ENCODE measurements at places on chromosomes 11 and 22.

DNA sequence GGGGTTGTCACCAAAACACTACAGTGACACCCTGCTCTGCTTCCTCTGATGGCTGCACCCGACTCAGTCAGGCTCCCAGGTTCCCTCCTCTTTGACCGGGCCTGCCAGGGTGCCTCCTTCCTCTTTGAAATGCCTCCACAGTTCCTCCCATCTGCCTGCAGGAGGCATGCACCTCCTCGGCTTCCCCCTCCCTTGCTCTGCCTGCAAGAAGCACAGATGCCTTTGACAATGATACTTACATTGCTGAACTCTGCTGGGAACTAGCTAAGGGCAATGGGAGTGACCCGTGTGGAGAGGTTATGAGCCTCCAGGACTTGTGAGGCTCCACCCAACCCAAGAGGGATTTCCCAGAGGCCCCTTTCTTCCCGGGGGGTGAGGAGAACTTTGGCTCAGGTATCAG is 674.1 kb downstream of the OPCML start:
- peak; percentile 1 for DNase-seq

DNA sequence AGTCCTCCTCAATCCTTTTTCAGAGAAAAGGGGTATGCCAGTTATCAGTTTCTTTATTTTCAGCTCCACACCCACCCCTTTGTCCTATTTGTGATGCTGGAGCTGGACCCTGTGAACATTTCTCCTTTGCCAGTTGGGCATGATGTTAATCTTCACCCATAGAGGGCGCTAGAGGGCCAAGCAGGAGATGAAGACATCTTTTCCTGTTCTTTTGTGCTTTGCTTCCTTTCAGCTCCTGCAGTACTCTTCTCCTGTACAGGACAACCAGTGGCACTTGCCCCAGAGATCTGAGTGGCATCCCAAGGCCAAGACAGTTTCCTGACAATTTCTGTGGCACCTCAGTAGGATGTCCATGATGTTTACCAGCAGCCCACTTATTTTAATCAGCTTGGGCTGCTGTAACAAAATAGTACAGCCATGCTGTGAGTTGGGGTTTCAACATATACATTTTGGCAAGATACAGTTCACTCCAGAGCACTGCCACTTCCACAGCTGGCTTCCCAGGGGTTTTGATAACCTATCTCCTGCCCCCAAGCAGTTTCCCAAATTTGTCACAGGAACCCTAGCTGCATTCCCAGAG is 4.6 kb downstream of the SAA2 start:
- peak; percentile 70 for DNase-seq

GRCh38 chr11:87861030-87861429 is 314.2 kb downstream of the RAB38 start:
- no peak for DNase-seq

DNA sequence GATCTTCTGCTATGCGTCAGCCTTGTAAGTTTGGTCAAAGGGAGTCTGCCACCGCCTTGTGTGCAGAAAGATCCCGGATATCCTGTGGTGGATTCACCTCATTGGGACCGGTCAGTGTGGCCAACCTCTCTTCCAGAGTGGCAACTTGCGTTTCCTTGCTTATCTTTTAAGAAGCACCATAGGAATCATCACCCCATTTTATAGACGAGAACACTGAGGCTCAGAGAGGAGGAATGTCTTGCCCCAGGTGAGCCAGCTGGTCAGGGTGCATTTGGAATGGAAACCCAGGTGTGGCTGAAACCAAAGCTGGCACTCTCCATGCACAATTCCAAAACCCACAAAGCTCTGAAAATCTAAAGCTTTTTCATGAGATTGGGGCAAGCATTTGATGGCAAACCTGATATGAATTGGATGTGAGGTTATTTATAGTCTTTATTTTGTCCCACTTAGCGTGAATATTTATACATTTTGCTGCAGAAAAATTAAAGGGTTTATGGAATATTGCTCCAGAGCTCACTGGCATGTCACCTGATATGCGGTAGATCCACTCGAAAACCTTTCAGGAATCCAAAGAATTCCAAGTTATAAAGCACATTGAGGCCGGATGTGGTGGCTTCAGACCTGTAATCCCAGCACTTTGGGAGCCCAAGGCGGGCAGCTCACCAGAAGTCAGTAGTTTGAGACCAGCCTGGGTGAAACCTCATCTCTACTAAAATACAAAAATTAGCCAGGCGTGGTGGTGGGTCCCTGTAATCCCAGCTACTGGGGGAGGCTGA is 12.1 kb upstream of the EIF3D start:
- DNase-seq = no peak

DNA sequence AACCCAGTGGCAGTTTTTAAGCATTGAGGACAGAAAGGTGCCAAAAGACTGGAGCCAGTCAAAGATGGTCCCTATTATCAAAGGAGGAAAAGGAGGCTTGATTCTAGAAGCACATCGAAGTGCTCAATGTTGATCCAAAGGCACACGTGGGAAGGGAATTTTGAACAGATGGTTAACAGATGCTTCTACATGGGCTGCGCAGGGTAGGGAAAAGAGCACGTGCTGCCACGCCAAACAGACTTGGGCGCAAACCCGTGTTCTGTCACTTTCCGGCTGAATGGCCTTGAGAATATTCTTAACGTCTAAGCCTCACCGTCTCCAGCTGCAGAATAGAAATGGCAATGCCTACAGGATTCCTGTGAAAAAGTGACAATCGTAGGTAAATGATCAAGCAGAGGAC is 217.9 kb upstream of the MTNR1B start:
- DNase-seq = no peak

GRCh38 chr22:29738118-29738815 is 18.5 kb downstream of the CABP7 start:
- no peak for DNase-seq

Data from stimulated activated CD4-positive, alpha-beta T cell treated with anti-CD3 and anti-CD28 coated beads, Interleukin-15, amount 100 ng/mL, for 24 hours (primary cell).